T-helper 1 cell (primary cell): ENCODE measurements at places on chromosomes 3 and 15.

DNA sequence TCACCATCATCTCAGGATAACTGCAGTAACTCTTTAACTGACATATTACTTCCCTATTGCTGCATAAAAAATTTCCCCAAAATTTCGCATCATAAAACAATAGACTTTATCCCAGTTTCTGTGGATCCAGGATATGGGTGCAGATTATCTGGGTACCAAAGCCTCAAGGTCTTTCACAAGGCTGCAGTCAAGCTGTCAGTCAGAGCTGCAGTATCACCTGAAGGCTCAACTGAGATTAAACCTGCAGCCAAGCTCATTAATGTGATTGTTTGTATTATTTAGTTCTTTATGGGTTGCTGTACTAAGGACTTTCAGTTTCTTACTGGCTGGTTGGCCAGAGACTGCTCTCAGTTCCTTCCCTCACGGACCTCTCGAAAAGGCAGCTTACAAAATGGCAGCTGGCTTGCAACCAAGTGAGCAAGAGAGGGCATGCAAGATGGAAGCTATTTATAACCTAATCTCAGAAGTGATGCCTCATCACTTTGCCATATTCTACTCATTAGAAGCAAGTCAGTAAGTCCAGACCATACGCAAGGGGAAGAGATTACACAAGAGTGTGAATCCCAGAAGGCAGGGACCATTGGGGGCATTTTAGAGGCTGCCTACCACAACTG, 54.9 kb downstream of the DCUN1D1 start:
- DNase-seq: no peak

- DNase-seq: no peak
Measured at GRCh38 chr15:78317145-78317836, 17.9 kb upstream of the SKIC8 start.

GRCh38 chr15:79953951-79954444, 17.0 kb downstream of the BCL2A1 start:
- no peak for DNase-seq

DNA sequence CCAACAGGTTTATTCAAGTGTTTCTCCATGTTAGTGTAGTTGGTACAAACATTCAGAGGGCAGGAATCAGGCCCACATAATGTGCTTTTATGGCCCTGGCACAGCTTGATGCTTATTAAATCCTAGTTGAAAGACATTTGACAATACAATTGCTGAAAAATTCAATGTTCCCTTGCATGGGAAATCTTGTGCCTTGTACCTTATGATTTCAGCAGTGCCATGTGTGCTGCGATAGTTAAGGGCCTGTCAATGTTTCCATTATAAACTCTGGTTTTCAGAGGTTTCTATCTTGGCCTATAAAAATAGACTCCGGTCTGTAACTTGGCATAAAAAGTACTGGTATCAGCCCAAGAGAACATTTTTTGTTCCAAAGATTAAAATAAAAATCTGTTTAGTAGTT, 207.2 kb downstream of the TBC1D5 start:
- no peak for DNase-seq
